Activated CD8-positive, alpha-beta memory T cell treated with anti-CD3 and anti-CD28 coated beads for 4 hours (primary cell): ENCODE measurements at places on chromosomes 5 and 9.

DNA sequence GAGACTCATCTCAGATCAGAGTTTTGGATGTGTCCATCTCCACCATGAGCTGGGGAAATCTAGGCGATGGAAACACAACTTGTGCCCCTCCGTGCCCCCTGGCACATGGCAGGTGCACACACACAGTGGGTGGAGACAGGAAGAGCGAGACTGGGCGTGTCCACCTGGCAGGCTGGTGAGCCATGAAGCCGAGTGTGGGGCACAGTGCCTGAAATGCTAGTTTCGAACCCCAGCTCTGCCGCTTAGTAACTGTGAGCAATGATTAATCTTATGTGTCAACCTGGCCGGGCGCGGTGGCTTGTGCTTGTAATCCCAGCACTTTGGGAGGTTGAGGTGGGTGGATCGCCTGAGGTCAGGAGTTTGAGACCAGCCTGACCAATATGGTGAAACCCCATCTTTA is 80.8 kb upstream of the RNU6ATAC start:
- DNase-seq = no peak

DNA sequence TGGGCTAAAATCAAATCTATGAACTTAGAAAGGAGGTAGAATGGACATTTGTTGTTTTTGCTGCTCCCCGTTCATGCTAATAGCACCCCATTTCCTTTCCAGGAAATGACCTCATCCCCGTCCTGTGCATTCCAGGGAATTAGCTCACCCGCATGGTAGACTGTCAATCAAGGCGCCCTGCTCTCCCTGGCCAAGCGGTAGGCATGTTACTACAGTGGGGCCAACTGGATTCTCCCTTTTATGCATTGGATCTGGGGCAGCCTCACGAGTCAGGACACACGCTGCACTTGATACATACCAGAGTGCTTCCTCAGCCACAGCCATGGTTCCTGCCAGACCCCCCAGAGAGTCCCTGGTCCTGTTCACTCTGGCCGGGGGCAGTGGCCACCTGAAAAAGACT is 111.0 kb upstream of the PTCH1 start:
- no peak for DNase-seq

DNA sequence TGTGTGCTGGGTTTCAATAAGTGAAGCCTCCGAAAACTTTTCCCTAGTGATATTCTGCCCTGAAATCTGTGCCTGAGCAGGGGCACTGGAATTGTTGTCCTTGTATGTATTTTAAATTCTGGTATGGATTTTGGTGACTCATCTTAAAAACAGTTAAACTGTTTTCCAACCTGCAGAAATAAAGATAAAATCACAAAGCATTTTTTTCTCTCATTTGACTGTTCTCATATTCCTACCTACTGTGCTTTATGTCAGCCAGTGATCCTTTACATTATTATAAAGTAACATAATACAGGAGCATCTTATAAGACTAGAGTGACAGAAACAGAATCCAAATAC is 10.9 kb upstream of the TAF11L2 start:
- no peak for DNase-seq

DNA sequence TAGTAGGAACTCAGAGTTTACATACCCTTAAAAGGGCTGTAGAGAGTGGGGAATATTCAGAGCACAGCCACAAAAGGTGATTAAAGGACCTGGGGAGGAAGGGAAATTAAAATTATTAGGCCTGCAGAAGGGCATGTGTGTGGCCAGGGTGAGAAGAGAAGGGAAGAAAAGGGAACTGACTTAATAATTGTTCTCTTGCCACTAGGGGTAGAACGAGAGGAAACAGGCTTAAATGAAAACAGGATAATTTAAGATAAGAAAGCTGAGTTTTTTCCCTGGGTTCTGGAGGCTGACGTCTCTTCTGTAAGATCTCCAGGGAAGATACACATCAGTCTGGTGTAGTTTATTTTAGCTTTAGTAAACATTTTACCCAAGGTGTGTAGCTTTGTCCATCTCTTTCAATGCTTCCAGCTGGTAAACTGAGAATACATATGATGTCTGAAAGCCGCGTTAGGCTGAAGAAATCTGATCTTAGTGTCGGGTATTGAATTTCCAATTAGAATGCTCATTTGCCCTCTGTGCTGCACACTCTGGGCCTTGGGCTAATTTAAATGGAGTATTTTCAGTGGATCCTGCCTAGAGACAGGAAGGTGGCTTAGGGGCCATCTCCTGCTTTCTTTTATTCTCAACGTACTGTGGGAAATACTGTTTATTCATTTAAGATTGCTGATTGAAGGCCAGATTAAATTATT is 416.8 kb downstream of the TMEM38B start:
- DNase-seq = no peak

- no peak for DNase-seq
Observed at GRCh38 chr9:123556464-123557435, 200.8 kb downstream of the CRB2 start.

GRCh38 chr9:134301387-134302129 is 24.7 kb upstream of the RXRA start:
- peak; percentile 40 for DNase-seq

GRCh38 chr5:11289208-11289607 is 528.2 kb upstream of the DAP start:
- no peak for DNase-seq

DNA sequence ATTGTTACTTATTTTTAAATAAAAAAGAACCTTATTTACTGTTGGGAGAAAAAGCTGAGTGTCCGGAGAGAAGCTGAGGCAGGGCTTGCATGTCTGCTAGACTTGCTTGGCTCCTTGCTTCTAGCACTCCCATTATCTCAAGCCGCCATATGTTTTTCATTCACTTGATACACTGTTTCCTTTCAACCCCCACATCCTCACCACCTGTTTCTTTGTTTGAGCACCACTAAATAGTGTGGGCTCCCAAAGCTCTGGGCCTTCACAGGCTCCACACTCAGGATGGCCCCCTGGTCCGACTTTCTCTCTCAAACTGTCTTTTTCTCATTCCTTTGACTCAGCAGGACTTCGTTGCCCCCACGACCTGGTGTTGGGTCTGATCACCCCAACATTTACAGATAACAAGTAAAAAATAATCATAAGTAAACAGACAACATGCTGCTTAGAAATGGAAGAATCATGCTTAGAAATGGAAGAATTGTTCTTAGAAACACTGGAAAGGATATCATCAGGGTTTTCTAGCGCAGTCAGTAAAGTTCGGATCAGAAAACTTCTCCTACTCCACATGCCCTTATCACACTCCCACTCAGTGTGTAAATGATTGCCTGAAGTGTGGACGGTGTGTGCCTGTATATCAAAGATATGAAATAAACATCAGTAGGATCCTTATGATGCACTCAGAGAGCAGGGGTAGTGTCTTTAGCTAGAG is 58.5 kb downstream of the APTX start:
- DNase-seq = no peak

DNA sequence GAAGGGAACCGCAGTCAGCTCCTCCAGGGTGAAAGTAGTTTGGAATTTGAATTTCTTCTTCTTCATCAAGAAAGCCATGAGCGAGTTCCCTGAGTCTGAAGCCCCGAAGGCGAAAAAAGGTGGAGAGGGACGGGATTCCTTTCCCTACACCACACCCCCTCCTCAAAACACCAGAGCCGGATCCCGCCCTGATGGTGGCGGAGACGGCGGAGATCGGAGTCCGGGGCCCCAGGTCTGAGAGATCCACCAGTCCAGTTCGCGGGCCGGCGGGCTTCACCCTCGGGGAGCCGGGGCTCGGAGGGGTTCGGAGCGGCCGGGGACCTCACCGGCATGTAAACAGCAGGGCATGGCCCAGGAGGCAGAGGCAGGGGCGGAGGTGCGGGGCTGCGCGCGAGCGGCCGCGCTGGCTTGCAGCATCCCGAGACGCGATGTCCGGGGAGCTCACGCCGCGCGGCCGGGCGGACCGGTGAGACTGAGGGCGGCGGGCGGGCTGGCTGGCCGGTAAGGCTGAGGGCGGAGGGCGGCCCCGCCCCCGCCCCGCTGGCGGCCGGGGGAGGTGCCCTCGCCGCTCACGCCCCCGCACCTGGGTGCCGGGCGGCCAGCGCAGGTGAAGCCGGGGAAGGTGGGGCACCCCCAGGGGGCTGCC is 606 bp downstream of the EEIG1 start:
- no peak for DNase-seq

GRCh38 chr5:87121304-87122150 is 146.2 kb upstream of the RASA1 start:
- DNase-seq = peak; percentile 25

GRCh38 chr9:100020121-100020795 is 78.5 kb downstream of the ERP44 start:
- no peak for DNase-seq

GRCh38 chr5:17129093-17129849 is 88.2 kb upstream of the BASP1 start:
- no peak for DNase-seq

- no peak for DNase-seq
Observed at GRCh38 chr5:58774937-58775336, 192.1 kb downstream of the RAB3C start.

- no peak for DNase-seq
Observed at GRCh38 chr9:115643948-115644727, 509.5 kb upstream of the PAPPA start.

DNA sequence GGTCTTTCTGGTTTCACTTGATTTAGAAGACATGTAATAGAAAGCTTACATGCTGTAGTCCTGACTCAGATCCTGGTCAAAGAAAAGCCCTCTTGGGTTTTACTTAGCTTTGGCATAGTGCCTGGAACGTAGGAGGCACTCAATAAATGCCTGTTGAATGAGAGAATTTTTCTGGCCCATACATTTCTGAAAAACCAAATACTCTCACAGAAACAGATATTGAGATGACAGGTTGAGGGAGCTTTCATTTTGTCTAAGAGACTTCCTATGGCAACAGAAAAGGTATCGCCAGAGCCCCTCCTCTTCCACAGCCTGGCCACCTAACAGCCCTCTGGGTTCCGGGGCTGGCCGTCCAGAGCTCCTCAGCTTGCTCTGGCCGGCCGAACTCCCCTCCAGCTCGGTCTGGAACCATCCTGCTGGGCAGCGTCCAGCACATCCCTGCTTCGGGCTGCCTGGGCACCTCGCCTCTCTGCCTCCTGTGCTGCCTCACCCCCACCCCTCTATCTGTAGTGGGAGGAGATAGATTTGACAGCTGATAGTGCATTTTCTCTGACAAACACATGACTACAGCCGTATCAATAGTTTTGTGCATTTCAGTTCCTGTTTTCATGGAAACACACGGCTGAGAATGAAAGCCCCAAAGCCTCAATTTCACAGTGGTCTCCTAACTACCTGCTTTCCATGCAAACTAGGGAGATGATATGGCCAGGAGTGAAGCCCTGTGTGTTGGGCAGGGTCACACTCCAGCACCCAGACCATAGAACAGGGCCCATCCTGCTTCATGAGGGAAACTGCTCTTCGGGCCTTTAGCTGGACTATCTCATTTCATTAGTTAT is 1.1 kb downstream of the IL4 start:
- DNase-seq = no peak

GRCh38 chr9:134632329-134632728 is 9.3 kb upstream of the COL5A1 start:
- DNase-seq = no peak
